ENCODE measurements at places on chromosomes 4 and X.

GRCh38 chr4:55347610-55348228 is 1.7 kb downstream of the SRD5A3 start:
- DNase-seq: no peak

- no peak for DNase-seq
Observed at GRCh38 chr4:13263967-13264525, 220.1 kb downstream of the RAB28 start.

- DNase-seq: no peak
Observed at GRCh38 chr4:40825014-40825838, 75.5 kb downstream of the NSUN7 start.

DNA sequence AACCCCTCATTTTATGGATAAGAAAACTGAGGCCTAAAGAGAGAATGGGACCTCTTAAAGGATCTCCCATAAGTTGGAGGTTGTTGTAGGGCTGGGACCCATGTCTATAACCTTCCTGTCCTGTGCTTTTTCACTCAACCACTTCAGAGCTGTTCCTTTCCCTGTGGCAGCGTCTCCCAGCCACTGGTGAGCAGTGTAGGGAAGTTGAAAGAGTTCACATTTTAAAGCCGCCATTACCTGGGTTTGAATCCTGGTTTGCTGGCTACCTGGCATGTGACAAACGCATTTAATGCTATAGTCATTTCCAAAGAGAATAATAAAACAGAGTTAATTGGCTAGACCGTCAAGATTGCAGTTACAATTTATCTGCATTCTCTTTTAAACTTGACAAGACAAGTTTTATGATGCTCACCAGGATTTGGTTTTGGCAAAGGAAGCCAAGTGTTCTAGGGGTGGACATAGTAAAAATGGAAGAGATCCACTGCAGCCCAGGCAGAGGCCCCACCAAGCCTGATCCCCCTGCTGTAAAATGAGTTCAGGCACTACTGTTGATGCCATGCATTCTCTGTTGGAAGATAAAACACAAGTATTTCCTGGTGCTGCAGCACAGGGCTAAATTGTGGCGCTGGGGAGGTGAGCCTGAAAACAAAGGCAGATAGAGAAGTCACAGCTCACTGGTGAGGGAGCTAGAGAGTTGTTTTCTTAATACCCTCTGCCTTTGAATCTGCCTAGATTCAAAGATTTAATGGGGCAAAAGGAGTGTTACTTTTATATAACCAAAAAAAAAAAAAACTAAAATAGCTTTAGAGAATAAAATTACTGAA is 218.7 kb downstream of the NWD2 start:
- DNase-seq: no peak

DNA sequence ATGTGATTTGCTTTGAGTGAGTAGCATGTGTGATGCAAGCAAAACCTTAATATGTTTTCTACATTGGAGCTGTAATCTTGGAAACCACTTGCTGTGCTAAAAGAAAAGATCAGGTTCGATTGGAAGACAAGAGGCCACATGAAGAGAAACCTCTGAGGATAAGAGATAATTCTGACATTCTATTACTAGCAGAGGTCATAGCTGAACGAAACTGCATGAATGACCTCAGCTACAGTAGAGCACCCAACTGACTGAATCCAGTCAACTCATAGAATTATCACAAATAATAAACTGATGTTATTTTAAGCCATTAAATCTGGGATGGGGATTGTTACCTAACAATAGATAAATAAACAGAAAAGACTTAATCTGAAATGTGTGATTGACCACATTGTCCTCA is 147.1 kb downstream of the CAMK2D start:
- DNase-seq: no peak

DNA sequence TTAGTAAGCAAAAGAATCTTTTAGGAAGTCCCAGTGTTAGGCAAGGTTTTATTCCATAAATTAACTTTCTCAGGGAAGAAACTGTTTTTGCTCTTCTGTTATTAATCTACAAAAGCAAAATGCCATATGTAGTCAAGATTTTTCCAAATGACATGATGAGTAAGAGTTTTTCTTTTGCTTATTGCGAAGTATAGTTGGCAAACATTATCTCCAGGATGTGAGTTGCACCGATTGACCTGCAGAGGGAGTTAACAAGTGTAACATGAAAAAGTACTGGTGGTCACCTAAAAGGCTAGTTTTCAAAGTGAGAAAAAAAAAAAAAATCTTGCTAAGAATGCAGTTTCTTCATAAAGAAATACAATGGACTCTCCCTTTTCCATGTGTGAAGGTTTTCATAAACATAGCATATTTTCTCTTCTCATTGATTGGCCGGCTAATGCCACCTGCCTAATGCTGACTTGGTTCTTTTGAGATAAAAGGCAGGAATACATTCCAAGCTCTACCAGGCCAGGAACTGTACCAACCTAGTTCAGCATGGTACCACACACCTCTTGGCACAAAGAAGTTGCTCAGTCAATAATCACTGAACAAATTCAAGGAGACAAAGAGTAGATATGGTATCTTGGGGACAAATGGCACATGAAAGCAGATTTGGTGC is 100.2 kb downstream of the LNX1 start:
- peak; percentile 51 for DNase-seq

DNA sequence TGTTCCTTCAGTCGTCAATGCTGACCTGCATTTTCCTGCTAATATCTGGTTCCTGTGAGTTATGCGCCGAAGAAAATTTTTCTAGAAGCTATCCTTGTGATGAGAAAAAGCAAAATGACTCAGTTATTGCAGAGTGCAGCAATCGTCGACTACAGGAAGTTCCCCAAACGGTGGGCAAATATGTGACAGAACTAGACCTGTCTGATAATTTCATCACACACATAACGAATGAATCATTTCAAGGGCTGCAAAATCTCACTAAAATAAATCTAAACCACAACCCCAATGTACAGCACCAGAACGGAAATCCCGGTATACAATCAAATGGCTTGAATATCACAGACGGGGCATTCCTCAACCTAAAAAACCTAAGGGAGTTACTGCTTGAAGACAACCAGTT is 12.6 kb downstream of the TLR8 start:
- no peak for DNase-seq
